OCI-LY7 (cell line): ENCODE measurements at places on chromosomes 4 and X.

- no peak for DNase-seq
Measured at GRCh38 chr4:67366311-67366861, 178.9 kb downstream of the CENPC start.

DNA sequence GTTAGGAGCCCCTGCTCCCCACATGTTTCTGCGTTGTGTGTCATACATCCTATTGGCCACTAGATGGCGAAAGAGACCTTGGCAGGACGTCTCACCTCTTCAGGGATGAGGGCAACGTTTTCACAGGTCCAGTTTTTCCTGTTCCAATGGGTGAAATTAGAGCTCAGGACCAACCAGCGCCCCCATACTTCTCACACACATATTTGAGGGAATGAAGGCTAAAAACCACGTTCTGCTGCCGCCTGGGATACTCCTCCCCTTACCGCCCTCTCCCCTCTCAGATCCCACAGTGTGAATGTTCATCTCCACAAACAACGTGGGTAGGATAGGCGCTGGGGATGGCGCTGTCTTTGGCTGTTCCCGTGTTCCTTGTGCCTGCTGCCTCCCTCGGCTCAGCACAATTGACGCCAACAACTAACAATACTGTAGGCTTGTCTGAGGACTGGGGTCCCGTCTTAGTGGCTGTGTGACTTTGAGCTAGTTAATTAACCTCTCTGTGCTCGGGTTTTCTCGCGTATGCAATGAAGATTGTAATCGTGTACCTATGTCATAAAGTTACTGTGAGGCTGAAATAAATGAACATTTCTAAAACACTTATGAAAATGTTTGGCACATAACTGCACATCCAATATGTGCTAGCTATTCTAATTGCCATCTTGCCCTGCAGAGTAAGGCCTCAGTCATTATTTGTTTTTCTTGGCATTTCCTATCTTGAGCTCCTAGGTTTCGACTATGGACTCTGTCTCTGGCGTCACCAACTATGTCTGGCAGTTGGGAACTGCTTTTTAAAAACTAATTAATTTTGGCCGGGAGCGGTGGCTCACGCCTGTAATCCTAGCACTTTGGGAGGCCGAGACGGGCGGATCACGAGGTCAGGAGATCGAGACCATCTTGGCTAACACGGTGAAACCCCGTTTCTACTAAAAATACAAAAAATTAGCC, 181.3 kb upstream of the STK26 start:
- peak; percentile 52 for DNase-seq

GRCh38 chr4:92305878-92306520, 2.2 kb downstream of the GRID2 start:
- DNase-seq: no peak

GRCh38 chr4:184163813-184164212, 53.9 kb downstream of the ENPP6 start:
- DNase-seq: peak; percentile 23

DNA sequence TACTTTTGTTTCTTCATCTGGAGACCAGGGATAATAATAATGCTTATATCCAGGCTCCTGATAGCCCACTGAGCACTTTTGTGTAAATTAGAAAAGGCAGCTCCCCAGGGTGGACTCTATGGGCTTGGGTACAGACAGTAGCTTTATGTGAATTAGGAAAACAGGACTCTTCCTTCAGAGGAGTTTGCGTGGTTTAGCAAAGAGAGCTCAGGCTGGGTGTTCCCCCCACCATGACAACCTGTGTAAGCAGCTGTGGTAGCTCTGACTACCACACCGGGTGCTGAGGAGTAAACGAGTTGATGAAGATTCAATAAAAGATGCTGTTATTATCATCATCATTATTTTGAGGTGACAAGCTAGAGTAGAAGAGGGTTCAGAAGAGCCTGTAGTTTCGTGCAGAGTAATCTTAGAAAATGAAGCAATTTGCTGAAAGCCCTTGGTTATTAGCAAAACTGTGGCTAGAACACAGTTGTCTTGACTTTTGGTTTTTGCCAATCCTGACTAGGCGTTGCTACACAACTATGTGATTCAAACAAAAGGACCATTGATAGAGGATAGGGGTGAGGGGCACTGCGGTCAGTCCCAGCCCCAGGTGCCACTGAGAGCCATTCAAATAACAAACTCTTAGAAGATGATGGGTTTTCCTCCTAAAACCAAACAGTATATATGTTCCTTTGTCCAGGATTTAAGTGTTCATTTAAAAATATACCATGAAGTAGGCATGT, 60.6 kb upstream of the LIMCH1 start:
- no peak for DNase-seq

GRCh38 chr4:147583876-147584275, 33.3 kb upstream of the TMEM184C start:
- no peak for DNase-seq

DNA sequence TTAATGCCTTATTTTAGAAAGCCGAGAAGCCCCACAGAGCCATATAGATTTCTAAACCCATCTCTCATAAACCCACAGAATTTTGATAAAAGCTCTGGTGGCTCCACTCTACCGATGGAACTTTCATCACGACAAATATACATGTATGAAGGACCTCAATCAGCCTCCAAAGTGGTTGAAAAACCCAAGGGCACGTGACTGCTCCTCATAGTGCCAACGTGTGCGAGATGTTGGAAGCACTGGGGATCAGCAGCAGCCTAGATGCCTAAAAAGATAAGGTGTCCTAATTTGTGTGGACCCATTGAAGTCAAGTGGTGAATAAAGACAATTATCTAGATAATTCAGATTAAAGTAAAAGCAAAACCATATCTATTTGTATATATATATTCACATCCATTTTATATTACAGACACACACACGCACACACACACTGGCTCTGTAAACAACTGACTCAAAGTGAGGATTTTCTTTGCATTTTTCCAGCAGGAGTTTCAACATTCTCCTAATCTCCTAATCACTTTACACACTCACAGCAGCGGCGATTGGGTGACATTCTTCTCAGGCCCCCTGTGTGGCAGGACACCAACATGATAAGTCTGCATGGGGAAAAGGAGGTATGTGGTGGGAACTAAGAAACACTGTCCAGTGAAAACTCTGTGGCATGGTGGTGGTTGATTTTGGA, 2.8 kb upstream of the PITX2 start:
- DNase-seq: no peak

GRCh38 chr4:3418029-3418762, 23.6 kb upstream of the HGFAC start:
- DNase-seq: no peak

- DNase-seq: no peak
Measured at GRCh38 chrX:64265265-64265664, 34.9 kb upstream of the ASB12 start.

- DNase-seq: no peak
Measured at GRCh38 chr4:24769571-24769970, 25.8 kb upstream of the SOD3 start.

DNA sequence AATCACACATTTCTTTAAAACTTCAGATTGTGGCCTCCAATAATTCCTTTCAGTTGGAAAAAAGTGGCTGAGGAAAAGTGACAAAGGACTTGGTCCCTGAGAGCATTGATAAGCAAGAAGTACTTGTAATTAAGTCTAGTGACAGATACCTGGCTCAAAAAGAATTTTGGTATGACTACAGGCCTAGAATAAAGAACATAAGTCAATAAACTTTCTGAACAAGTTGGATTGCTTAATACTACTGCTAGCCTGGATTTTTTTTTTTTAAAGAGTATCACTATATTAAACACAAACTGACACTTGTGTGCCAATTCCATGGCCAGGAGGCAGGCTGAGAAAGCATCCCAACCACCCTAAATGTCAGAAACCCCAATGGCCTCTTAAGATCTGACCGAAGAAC, 49.3 kb upstream of the PDGFC start:
- DNase-seq: no peak

- DNase-seq: no peak
Measured at GRCh38 chrX:100407147-100407783, 2.8 kb downstream of the PCDH19 start.

GRCh38 chr4:185211035-185211434, 1.6 kb downstream of the SNX25 start:
- peak; percentile 33 for DNase-seq

DNA sequence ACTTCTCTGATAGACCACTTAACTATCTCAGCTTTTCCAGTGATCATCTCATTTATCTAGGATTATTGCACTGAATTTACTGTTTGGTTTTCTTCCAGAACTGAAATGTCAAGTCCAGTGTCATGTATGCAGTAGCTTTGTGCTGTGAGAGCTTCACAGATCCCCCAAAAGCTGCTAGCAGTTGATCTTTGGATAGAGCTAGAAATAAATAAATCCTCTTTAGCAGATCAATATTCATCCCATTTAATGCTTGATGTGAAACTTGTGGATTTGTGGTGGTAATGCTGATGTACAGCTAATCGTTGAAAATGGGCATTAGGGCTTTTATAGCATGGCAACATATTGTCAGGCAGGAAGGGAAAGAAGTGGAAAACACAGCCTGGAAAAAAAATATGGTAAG, 509.6 kb upstream of the FAM241A start:
- DNase-seq: no peak

- DNase-seq: no peak
Measured at GRCh38 chr4:168449719-168450452, 30.4 kb downstream of the DDX60L start.

DNA sequence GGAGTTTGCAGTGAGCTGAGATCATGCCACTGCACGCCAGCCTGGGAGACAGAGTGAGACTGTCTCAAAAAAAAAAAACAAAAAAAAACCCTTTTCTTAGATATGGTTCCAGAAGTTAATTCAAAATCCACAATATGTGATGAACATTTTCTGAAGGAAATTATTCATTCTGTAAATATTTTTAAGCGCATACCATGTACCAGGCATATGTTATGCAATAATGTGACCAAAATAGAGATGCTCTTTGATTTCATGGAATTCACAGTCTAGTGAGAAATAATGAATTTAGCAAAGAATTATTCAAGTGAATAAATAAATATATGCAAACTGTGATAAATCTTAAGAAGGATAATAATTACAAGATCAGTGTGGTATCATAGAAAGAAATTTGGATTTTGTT, 174.7 kb downstream of the GC start:
- DNase-seq: no peak

DNA sequence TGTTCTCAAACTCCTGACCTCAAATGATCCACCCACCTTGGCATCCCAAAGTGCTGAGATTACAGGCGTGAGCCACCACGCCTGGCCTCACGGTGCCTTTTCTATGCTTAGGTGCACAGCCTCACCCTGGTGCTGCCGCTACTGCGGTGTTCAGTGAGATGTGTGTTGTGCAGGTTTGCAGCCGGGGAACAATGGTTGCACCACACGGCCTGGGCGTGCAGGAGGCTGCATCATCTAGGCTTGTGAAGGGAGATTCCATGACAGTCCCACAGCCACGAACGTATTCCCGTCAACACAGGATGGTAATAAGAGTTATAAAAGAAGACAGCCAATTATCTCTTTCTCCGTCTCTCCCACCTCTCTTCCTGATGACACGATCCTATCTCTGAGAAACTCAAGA, 22.0 kb downstream of the CPLX1 start:
- no peak for DNase-seq

- DNase-seq: no peak
Measured at GRCh38 chr4:139567159-139567870, 11.3 kb upstream of the SETD7 start.

DNA sequence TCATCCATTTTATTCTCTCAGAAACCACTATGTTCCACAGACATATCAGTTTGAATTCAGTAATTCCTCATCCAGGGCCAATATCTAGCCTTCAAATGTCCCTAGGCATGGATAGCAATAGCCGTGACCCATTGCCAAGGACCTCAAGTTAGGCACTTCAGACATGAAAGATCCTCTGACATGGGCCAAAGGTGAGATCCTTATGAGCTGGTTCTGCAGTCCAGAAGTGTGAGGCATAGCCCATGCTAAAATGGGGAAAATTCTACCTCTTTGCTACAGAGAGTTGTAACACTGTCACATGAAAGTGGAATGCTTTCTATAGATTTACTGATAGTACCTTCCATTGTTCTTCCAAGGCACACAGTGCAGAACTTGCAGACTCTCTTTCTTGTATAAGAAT, 349.7 kb upstream of the GALNT7 start:
- DNase-seq: no peak

DNA sequence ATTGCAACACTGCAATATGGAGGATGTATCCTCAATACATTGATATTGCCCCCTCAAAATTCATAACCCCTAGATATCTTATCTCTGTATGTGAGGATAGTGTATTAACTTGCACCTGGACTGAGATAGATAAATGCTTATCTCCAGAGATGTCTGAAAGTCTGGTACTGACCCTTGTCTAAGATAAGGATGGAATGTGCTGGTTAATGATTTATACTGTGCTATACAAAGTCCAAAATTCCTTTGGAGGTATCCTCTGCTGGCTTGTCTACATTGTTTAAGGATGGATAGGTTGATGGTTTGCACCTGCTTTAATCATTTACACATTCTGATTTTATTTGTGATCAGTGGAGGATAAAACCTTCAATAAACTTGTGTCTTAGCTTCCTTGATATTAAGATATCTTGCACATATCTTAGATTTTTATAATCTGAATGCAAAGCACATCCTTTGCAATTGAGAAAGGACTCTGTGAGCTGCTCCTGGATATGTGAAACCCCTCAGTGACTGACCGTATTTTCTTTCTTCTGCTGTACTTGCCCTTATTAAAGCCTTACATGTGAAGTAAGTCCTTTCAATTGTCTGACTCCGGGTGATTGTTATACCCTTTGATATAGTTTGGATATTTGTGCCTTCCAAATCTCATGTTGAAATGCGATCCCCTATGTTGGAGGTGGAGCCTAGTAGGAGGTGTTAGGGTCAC, 430.3 kb upstream of the MAOA start:
- no peak for DNase-seq

- no peak for DNase-seq
Measured at GRCh38 chrX:112636951-112637581, 42.7 kb downstream of the LHFPL1 start.

- no peak for DNase-seq
Measured at GRCh38 chr4:141921293-141921692, 284.9 kb downstream of the IL15 start.

- DNase-seq: no peak
Measured at GRCh38 chr4:153595894-153596601, 88.0 kb upstream of the TLR2 start.

DNA sequence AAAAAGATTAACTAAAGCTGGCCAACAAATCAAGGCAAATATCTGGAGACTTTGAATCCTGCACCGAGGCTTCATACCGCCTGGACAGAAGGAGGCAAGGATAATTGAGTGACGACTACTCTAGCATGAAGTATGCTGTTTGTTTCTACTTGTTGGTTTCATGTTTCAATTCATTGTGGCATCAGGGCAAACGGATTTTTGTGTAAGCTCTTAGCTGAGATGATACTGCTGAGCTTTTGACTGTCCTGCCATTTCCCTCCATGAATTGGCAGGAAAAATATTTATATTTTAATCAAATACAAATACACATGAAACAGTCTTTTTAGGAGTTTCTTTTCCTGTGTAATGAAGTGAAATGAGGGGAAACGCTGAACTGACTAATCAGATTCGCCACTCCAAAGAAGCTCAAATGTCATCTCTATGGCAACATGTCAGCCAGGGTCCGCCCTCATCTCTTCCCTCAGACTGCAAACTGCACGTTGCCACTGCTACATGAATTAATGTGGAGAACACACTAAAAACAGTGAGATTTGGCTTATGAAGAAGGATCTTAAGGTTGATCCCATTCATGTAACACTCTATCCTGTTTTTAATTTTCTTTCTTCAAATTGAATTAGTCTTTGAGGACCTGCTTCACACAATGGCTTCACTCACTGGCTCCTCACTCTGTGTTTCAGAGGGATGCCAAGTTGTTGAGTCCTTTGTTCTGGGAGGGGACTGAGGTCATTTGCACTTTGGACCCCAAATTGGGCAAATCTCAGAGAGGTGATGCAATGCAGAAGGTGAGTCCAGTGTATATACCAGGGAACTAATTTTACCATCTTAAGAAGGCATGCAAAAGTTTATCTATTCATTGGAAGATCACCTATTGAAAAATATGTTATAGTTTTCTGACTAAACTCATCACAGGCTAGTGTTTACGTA, 149.6 kb upstream of the MID1 start:
- DNase-seq: no peak
